Stimulated activated CD4-positive, alpha-beta T cell treated with anti-CD3 and anti-CD28 coated beads, TNF-alpha, amount 100 ng/mL, for 4 hours (primary cell): ENCODE measurements at places on chromosomes 6 and 20.

DNA sequence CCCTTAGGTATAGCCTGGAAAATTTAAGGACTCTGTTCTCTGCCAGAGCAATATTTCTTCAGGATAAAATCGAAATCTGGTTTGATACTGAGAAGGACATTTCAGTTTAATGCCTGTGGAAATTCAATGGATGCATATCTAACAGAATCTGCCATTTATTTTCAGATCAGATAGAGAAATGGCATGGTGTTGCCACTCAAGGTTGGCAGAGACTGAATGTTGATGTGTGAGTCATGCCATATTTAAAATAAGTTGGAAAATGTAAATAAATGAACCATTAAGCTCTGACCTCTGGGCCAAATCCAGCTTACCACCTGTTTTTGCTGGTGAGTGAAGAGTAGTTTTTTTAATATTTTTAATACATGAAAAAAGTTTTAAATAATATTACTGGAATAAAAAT, 594.6 kb downstream of the DOK5 start:
- no peak for DNase-seq

GRCh38 chr20:33475381-33476152, 14.3 kb upstream of the CBFA2T2 start:
- DNase-seq = no peak

DNA sequence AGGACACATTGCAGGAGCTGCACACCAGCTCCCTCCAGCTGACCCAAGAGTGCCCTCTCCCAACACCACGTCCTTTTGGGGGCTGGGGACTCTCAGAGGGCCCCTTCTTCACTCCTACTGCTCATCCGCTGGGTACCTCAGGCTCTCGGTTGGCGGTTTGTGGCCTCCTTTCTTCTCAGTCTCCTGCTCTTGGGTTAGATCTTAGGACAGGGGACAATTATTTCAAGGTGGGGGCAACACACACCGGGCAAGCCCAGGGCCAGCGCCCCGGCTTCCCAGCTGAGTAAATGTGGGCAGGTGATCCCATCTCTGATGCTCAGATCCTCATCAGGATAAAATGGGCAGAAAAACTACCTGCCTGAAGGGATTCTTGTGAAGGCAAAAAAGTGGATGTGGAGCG, 1.1 kb downstream of the TCF15 start:
- no peak for DNase-seq

DNA sequence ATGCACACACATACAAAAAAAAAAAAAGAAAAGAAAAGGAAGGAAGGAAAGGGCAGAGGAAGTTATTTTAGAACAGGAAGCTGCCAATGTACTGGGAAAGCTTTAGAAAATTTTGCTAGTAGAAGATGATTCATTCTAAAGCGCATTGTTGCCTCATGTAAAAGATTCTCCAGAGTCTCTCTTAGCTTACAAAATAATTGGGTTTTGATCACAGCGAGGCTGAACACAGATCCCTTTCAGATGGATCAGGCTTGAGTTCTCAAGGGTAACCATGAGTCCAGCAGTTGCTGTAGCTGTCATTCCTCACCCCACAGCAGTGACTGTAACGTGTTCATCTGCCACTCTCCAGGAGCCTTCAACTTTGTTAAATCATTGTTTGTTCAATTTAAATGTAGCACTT, 81.9 kb downstream of the PHACTR2 start:
- DNase-seq = no peak

DNA sequence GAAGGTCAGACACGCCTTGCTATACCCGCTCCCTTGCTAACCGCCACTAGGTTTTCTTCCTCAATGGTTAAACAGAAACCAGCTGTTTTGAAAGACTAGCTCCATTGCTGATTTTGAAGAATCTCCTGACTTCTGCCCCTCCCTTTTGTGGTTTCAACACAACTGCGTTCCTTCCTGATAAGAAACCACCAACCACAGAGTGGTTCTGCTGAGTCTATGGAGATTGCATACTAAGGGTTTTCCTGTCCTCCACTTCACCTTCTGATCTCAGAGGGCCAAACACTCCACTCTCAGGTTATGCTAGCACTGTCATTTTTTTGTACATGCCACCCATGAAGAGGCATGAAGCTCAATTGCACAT, 207.9 kb downstream of the MYLK4 start:
- peak; percentile 2 for DNase-seq

- DNase-seq = no peak
Observed at GRCh38 chr6:147787417-147787816, 278.9 kb downstream of the SAMD5 start.

GRCh38 chr6:135870722-135871121, 19.2 kb downstream of the PDE7B start:
- DNase-seq = no peak

GRCh38 chr6:96608074-96608473, 45.1 kb downstream of the FHL5 start:
- no peak for DNase-seq

DNA sequence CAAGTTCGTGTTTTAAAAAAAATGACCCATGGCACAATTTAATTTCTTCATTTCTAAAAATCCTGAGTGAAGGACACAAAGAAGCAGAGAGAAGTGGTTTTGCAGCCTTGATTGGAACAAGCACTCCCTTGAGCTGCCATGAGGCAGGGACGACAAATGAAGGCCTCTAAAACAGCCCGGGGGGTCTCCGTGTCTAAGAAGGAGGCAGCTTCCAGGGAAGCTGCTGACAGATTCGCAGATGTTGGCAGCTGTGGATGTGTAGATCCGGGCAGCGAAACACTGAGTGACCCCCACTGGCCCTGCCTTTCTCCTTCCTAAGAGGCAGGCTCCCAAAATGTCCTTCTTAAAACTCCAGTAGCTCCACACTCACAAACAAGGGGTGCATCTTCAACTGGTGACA, 9.6 kb upstream of the LBP start:
- DNase-seq = no peak

DNA sequence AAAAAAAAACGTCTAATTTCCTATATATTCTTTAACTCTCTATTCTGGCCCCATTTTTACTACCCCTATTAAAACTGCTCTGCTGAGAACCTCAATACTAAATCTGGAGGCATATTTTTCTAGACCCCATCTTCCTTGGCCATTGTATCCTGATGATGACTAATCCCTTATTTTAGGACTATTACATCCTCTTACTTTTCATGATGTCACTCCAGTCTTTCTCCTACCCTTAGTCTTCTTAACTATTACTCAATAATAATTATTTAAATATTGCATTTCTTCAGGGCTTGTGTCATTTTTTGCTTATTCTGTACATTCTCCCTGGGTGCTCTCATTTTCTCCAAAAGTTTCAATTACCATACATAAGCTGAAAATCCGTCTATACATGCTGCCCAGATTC, 6.4 kb downstream of the FBXO30 start:
- DNase-seq = no peak

GRCh38 chr6:148342350-148343046, at the start of gene SASH1:
Gene SASH1, plus strand, starts transcription at chr6:148342838. Its CDS starts 230 bp downstream, at chr6:148343068.
- no peak for DNase-seq

- DNase-seq = no peak
Observed at GRCh38 chr6:81476881-81477280, 275.6 kb downstream of the TENT5A start.

GRCh38 chr6:33446356-33446755, 8.0 kb upstream of the ZBTB9 start:
- DNase-seq = no peak

GRCh38 chr6:31479151-31479932, 18.6 kb upstream of the MICB start:
- DNase-seq = no peak
